ENCODE measurements at places on chromosomes 16 and 17.

DNA sequence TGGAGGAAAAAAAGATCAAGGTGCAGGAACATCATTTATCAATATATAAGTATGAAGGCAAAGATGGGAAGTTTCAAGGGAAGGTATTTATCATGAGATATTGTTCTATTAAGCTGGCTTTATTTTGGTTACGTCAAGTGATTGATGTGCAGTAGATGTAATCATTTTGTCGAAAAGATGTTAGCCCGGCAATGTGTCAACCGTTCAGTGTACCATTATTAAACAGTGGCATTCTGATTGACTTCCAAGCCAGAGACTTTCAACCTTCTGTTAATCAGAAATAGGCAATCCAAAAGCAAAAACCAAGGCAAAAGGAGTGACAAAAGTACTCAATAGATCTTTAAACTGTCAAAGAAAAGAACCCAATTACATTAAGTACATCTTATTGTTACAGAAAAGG, 1340.3 kb upstream of the GOT2 start:
- no peak for DNase-seq

GRCh38 chr17:43410557-43411368, 12.0 kb downstream of the ARL4D start:
- DNase-seq = no peak

- DNase-seq = no peak
These were observed 2.1 kb downstream of the OMG start for GRCh38 chr17:31294820-31295488.

- DNase-seq = peak; percentile 79
These were observed at the start of gene KIFC3 for GRCh38 chr16:57802341-57803133. TSS of gene KIFC3 (minus strand) at chr16:57802491. CDS start at chr16:57798243, 4,248 bp downstream.

- no peak for DNase-seq
These were observed 169.1 kb downstream of the HS3ST3B1 start for GRCh38 chr17:14469971-14470370.

DNA sequence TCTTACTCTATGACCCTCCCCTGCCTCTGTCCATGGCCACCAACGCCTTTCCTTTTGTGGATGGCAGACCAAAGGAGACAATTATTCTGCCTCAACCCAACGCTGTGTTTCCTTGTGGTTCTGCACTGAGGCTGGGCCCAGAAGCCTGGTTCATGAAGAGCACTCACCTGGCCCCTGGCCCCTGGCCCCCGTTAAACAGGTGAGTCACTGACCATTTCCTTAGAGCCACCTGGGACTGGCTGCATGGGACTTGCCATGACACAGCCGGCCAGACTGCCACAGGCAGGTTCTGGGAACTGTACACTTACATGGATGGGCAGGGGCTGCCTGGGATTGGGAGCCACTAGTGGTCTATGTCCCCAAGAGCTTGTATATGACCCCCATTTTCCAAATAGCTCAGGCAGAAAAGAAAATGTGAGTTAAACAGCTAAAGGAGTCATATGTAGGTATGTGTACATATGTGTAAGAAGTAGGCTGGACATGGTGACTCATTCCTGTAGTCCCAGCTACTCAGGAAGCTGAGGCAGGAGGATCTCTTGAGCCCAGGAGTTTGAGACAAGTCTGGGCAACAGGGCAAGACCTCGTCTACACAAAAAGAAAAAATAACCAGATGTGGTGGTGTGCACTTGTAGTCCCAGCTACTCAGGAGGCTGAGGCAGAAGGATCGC, 181.9 kb upstream of the CACNG5 start:
- DNase-seq = no peak

GRCh38 chr16:84496991-84497390, 7.5 kb downstream of the MEAK7 start:
- DNase-seq = no peak

DNA sequence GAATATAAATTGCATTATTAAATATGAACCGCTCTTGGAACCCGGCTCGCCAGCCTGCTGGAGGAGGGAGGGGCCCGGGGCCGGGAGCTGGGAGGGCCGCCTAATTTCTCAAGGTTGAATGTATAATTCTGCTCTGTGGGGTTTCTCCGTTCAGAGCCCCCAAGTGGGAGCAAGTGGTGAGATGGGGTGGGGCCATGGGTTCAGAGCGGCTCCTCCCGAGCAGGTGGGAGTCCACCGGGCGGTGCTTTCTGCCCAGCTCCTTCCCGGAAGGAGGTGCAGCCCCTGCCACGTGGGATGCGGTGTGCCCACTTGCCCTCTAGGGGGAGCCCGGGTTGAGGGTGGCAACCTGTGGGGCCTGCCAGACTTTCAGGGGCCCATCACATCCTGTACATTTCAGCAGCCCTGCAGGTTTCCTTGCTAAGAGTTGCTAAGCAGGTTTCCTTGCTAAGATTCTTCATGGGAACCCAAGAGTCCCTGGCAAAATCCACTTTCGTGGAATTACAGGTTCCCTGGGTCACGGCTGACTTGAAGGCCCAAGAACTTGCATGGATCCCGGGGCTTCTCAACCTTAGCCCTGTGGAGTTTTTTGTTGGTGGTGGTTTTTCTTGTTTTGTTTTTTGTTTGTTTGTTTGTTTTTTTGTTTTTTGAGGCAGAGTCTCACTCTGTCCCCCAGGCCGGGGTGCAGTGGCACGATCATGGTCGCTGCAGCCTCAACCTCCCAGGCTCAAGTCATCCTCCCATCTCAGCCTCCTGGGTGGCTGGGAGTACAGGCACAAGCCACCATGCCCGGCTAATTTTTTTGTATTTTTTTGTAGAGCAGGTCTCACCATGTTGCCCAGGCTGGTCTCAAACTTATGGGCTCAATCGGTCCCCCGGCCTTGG, 196.7 kb upstream of the GSE1 start:
- peak; percentile 90 for DNase-seq

DNA sequence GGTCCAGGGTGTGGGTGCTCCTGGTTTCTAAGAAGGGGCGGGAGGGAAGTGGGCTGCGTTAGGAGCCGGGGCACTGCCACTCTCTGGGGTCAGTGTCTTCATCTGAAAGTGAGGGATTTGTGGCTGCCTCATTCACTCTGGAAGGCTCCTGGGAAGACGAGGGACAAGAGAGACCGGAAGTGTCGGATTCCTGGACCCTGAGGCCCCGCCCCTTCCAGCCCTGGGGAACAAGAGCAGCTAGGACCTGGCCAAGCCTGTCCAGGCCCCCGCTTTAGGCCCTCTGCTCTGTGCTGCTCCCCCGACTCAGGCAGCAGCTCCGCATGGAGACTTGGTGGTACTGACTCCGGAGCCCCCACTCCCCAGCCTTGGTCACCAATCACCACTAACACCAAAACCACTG, 6.5 kb downstream of the LGALS3BP start:
- DNase-seq = no peak

- DNase-seq = no peak
These were observed 6.1 kb upstream of the HNF1B start for GRCh38 chr17:37750768-37751475.
